ENCODE measurements at places on chromosomes 16 and 17.

GRCh38 chr16:69932228-69932627 is 18.9 kb upstream of the CLEC18A start:
- no peak for DNase-seq

- DNase-seq: no peak
Measured at GRCh38 chr16:53068423-53068833, 13.6 kb downstream of the CHD9 start.

DNA sequence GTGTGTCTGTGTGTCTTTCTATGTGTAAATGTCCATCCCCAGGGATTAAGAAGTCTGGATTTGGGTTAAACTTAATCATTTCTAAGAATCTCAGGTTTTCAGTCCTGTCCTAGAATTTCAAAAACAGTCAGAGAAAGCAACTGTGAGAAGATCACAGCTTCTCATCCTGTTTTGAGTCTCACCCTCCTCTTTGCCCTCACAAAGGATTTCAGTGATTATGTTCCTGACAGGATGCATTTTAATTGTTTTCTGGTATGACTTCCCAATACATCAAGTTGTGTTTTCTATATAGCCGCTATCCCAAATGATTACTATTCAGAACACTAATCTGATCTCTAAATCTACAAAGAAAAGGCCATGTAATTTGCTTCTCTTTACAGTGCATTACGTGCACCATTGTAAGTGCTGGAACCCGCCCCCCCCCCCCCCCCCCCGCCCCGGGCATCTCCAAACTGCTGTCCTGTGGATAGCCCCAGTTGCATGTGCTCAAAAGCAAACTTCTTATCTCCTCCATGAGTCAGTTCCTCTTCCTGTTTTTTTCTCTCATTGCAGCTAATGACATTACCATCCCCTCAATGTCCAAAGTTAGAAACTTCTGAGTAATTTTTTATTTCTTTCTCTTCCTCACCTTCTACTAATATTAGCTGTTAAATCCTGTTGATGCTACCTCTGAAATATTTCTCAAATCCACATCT is 73.9 kb downstream of the CDH13 start:
- DNase-seq: no peak

- DNase-seq: no peak
Measured at GRCh38 chr16:54040480-54040879, 246.1 kb downstream of the IRX3 start.

DNA sequence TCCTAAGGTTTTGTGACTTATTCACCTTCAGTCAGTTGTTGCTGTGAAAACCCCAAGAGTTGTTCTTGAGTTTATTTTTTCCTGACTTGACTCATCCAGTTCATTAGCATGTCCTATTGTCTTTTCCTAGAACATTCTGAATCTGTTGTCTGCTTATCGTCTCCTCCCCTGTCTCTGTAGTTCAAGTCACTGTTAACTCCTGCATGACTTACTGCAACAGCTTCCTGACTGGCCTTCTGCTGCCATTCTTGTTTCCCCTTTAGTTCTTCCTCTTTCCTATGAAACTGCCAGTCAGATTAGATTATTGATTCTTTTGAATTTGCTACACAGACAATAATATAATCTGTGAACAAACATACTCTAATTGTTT is 161.5 kb downstream of the FTO start:
- peak; percentile 87 for DNase-seq

DNA sequence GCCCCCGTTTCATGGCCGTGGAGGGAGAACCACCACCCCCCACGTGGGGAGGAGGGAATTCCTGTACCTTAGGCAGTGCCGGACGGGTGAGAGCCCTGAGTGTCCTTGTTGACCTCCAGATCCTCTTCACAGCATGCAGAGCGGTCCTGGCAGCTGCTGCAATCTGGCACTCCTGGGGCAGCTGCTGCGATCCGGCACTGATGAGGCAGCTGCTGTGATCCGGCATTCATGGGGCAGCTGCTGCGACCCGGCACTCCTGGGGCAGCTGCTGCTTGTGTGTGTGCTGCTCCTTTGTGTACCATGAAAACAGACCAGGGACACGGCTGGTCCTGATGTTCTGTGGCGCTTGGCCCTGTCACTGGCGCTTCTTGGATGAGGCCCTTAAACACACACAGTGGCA is 12.8 kb downstream of the ZNF778 start:
- DNase-seq: no peak

GRCh38 chr16:87065446-87066132 is 251.6 kb downstream of the C16orf95 start:
- no peak for DNase-seq

GRCh38 chr16:88523309-88524161 is 46.7 kb upstream of the ZC3H18 start:
- no peak for DNase-seq

GRCh38 chr16:27489906-27490305 is 59.8 kb downstream of the GTF3C1 start:
- no peak for DNase-seq

DNA sequence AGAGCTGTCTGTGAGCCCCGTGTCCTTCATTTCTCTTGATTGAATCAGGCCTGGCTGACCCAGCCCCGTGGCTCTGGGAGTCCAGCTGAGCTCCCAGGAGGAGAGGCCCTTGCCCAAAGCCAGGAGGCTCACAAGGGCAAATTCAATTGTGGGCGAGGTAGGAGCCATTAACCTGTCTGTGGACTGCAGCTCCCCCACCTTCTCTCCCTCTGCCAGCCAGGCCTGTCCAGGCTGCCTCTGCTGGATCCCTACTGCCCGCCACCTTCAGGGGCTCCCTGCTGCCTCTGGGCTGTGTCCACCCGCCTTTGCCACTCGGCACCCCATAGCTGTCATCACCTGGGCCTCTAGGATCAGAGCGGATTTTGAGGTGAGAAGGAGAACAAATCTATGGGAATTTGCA is 61.9 kb downstream of the RTN4RL1 start:
- DNase-seq: no peak

- peak; percentile 27 for DNase-seq
Measured at GRCh38 chr17:71260366-71260940, 860.4 kb upstream of the SOX9 start.

GRCh38 chr17:37741341-37742115 is 3.3 kb downstream of the HNF1B start:
- no peak for DNase-seq

GRCh38 chr16:85571563-85571812 is 41.6 kb upstream of the GSE1 start:
- DNase-seq: no peak

- no peak for DNase-seq
Measured at GRCh38 chr16:81921843-81922584, 89.3 kb downstream of the SDR42E1 start.

- peak; percentile 100 for DNase-seq
Measured at GRCh38 chr16:87806641-87807546, 41.1 kb upstream of the KLHDC4 start.

Data from epithelial cell of esophagus (primary cell).